ENCODE measurements at places on chromosomes 11 and 22. TPM values are rescaled to one million over a fixed set of nuclear protein-coding genes. Genes with fewer than 3 reads are reported as not detected.
A peak's percentile ranks its signal among the peaks of the same experiment; 100 is the strongest.

DNA sequence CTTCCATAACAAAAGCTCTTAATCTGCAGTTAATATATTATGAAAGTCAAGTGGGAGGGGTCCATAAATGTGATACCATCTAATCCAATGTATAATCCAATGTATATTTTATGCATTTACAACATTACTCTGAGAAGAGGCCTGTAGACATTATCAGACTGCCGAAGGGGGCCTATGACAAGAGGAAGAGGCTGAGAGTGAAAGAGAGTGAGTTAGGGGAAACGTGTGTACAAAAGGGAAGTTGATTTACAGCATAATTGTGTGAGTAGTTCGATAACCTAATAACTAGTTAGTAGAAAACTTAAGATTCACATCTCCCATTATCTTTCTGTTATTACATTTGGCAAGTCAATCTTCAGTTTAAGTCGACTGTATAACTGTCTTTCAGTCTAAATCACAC is 86.6 kb downstream of the DDX10 start:
- peaks cover 16% of the 10 kb centered on the region for H3K4me1 ChIP-seq
- no peaks in the 10 kb centered on the region for H3K27me3 ChIP-seq
- no peak overlapping the region for H3K27ac ChIP-seq
- no peak overlapping the region for H3K4me3 ChIP-seq
- no peak for DNase-seq
- H3K36me3 ChIP-seq = no peaks in the 10 kb centered on the region

- no peaks in the 10 kb centered on the region for H3K27me3 ChIP-seq
- no peak overlapping the region for H3K4me3 ChIP-seq
- no peak overlapping the region for H3K27ac ChIP-seq
- H3K4me1 ChIP-seq = peaks cover 31% of the 10 kb centered on the region
- H3K36me3 ChIP-seq = peaks cover 33% of the 10 kb centered on the region
Measured at GRCh38 chr22:32407312-32407711, 4.7 kb downstream of the RTCB start.

DNA sequence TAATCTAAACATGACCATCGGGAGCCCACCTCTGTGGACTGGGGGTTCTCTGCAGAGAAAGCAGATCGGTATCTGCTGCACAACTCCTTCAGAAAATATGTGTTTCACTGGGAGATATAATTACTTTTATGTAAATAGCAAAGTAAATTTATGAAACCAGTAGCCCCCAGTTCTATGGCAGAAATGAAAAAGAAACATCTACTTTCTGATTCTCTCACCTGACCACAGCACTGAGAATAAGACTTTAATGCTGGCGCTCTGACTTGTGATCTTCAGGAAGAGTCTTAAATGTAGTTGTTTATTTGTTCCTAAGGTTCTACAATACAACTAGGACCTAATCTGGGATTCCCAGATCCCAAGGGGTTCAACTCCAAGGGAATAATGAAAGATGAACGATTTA is 518.0 kb downstream of the DLG2 start:
- H3K4me3 ChIP-seq = no peak overlapping the region
- no peaks in the 10 kb centered on the region for H3K4me1 ChIP-seq
- H3K27me3 ChIP-seq = no peaks in the 10 kb centered on the region
- no peak for DNase-seq
- no peaks in the 10 kb centered on the region for H3K36me3 ChIP-seq

OR52N2 gene
- not detected for total RNA-seq

- peak; percentile 25 for DNase-seq
- no peak overlapping the region for H3K27ac ChIP-seq
- no peak overlapping the region for H3K4me3 ChIP-seq
- H3K27me3 ChIP-seq = no peaks in the 10 kb centered on the region
- H3K4me1 ChIP-seq = no peaks in the 10 kb centered on the region
- no peaks in the 10 kb centered on the region for H3K36me3 ChIP-seq
Measured at GRCh38 chr11:15327786-15328231, 213.1 kb downstream of the INSC start.
